Epithelial cell of esophagus (primary cell): ENCODE measurements at places on chromosomes 13 and 19.
A peak's percentile ranks its signal among the peaks of the same experiment; 100 is the strongest.

GRCh38 chr13:93244141-93244917, 17.7 kb downstream of the GPC6 start:
- DNase-seq = peak; percentile 33

DNA sequence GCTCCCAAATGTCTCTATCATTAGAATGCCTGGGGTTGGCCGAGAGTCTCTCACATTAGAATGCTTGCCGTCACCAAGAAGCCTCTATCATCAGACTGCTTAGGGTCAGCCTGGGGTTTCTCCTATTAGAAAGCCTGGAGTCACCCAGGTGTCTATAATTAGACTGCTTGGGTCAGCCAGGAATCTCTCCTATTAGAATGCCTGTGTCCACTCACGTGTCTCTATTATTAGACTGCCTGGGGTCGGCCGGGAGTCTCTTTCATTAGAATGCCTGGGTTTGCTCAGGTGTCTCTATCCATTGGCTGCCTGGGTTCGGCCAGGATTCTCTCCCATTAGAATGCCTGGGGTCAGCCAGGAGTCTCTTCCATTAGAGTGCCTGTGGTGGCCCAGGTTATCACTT, 1453.1 kb downstream of the UQCRFS1 start:
- DNase-seq = no peak

DNA sequence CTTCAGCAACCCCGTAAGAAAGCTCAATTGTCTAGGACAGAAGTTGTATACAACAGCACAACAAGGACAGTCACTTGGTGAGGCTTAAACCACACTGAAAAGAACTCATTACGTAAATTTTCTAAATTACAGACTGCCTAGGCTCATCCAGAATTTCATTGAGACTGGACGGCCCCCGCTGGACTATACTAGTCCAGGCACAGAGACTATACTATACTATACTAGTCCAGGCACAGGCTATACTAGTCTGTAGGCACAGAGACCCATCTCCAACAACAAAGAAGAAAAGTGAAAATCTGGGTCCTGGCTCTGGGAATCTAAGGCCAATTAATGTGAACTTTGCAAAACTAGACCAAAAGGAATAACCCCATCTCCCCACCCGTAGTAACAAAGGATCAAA, 700 bp downstream of the ZNF816 start:
- no peak for DNase-seq

- no peak for DNase-seq
Observed at GRCh38 chr19:55028757-55029156, 9.3 kb downstream of the GP6 start.

GRCh38 chr19:44131955-44132354, 9.4 kb upstream of the ZNF234 start:
- DNase-seq = no peak

DNA sequence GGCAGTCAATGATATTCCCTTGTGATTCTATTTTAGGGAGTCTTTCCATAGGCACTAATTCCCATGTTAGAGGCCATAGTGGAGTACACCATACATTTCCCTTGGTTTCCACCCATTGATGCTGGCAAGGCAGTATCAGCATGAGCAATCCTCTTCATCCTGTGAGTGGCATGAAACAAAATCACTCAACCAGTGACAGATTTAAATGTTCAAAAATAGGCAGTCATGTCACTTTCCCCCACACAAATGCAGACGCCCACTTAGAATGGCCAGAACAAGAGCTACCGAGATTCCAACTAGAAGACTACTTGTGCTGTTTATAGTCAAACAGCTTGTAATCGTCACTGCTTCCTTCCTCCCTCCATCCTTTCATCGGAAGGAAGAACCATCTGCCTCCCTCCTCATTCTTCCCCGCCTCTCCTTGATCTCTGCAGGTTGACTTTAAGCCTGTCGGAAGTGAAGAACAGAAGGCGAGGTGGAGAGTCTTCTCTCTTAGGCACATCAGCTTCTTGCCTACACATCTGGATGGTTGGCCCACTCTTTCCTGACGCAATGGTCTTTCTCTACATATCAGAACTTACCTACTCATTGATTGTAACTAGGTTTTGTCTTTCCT, 22.6 kb downstream of the RASL11A start:
- no peak for DNase-seq

- no peak for DNase-seq
Observed at GRCh38 chr13:39391761-39392160, 211.2 kb downstream of the LHFPL6 start.

GRCh38 chr19:41638641-41639081, 11.8 kb upstream of the CEACAM4 start:
- no peak for DNase-seq

DNA sequence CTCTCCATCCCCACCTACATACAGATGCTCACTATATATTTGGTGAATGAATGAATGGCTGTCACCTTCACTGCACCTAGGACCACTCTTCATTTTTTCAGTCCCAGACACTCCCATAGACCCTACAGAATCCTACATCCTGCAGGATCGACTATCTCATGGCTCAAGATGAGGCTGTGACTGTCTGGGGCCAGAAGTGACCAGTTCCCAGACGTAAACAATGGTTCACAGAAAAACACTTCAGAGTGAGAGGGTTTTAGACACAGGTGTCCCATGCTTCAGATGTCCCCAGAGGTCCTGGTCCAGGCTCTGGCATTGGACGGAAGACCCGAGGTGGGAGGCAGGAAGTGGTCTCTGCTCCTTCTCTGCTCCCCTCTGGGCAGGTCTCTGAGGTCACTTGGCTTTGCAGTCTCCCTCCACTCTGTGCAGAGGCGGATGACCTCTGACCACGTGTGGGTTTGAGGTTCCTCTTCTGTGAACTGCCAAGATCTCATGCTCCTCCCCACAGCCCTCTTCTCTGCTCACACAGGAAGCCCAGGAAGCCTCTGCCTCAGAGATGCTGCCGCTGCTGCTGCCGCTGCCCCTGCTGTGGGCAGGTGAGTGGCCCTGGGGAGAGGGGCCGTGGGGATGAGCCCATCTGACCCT, 24.9 kb downstream of the SIGLEC7 start:
- no peak for DNase-seq

DNA sequence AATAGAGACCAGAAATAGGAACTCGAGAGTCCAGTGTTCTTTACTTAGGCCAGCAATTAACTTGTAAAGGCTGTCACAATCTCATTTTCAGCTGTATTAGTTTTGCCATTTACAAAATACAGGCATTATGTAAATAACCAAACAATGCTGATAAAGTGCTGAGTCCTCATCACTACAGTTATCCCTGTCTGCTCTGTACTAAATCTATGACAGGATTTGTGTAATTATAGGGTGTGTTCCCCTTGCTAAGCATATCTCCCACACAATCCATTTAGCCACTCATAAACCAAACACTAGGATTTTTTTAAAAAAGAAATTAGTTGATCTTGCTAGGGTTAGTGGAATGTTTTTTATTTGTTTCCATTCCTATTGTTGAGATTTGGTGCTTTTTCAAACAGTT, 23.2 kb downstream of the PDX1 start:
- DNase-seq = no peak

GRCh38 chr13:29474991-29475390, 120.5 kb downstream of the SLC7A1 start:
- DNase-seq = peak; percentile 31
